ENCODE measurements at places on chromosomes 2 and 18.

- DNase-seq, result no peak
Measured at GRCh38 chr2:15584767-15585469, 6.8 kb upstream of the DDX1 start.

- no peak for DNase-seq
Measured at GRCh38 chr2:72129681-72130340, 17.9 kb downstream of the CYP26B1 start.

- DNase-seq, result no peak
Measured at GRCh38 chr2:195411219-195411687, 245.8 kb upstream of the SLC39A10 start.

GRCh38 chr18:5237723-5238370, 40.8 kb upstream of the AKAIN1 start:
- peak; percentile 81 for DNase-seq

DNA sequence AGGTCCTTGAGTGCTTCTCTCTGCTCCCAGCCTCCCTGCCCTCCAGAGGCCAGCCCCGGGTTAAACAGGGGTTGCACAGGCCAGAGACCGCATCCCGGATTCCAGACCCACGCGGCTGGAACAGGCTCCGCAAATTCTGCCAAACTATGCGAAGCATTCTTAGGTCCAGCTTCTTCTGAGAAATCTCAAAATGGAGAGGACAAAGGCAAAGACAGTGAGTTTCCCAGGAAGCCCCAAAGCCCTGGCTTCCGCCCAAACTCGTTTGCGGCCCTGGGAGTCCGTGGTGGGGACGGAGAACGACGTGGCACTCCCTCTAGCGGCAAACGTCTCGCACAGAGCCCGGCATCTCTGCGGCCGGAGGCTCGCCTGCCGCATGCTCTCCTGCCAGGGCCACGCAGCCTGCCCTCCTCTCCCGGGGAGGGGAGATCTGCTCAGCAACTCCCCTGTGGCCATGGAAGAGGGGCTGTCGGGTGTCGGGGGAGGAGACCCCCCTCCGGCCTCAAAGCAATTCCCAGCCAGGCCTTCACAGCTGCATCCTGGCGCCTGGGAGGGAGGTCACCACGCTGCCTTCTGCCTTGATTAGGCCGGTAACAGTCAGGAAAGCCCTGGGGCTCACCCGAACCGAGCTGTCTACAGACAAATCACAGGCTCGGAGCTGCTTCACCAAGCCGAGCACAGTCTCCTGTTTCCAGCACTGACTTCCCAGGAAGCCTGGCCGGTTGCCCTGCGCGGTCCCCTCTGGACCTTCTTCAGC, 33.4 kb upstream of the KLHL29 start:
- peak; percentile 32 for DNase-seq

- no peak for DNase-seq
Measured at GRCh38 chr18:12598181-12598930, 59.6 kb downstream of the SPIRE1 start.

GRCh38 chr2:231182513-231182899, 15.9 kb upstream of the ARMC9 start:
- DNase-seq, result no peak

DNA sequence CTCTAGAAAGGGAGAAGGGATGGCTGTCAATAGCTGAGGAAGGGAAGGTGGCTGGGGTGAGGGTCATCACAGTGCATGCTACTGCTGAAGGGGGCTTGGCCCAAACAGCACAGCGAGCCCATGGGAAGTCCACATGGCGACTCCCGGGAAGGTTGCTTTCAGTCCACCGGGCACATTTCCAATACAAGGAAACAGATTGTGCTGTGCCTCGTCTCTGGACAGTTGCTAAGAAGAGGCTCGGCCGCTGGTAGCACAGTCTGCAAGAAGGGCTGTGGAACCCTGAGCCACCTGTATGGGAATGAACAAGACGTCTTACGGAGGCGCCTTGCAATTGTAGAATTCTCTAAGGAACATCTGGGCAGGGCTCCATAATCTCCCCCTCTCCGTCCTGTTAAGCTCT, 123.1 kb downstream of the CELF4 start:
- DNase-seq, result no peak

DNA sequence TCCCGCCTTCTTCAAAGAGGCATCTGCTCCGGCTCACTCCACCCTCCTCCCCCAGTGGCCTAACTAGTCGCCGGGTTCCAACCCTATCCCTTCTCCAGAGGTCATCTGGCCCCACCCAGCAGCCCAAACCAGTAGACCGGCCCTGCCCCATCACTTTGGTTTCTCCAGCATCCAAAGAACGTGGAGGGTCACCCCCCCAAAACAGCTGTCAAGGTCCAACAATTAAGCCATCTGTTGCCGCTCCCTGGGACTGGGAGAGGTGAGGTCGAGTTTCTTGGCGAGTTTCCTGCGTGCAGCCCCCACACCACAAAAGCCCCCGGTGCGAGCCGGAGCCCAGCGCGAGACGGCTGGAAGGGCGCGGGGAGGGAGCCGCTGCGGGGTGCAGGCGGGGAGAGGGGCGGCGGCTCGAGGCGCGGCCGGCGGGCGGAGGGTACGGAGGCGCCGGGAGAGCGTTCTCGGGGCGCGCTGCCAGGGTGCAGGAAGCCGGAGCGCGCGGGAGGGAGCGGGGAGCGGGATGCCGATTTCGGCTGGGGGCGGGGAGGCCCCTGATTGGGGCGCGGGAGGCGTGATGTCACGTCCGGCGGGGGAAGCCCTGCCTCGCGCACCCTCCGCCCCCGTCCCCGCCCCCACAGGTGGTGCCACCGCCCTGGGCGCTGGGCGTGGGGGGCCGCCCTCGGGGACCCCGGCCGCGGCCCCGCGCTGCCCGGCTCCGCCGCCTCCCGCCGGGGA, 571 bp upstream of the GPC1 start:
- DNase-seq, result peak; percentile 85

- DNase-seq, result no peak
Measured at GRCh38 chr2:187577310-187577709, 23.1 kb upstream of the TFPI start.

- DNase-seq, result no peak
Measured at GRCh38 chr18:10085416-10085815, 171.6 kb downstream of the VAPA start.

GRCh38 chr18:31857526-31858106, 85.3 kb downstream of the TRAPPC8 start:
- DNase-seq, result no peak

- DNase-seq, result no peak
Measured at GRCh38 chr18:2589345-2590068, 18.1 kb downstream of the NDC80 start.

DNA sequence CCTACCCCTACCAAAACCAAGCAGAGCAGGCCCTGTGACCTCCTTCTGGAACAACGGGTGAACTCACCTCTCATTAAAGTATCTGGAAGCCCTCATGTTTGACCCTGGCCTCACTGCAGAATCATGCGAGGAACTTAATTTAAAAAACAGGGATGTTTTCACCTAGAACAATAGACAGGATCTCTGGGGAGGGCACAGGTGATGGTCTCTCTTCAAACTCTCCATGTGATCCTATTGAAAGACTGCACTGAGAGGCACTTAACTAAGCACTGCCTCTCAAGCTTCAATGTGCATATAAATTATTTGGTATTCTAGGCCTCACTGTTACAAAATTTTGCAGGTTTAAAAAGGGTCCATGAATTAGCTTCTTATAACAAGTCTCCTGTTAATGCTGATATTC, 7.5 kb downstream of the ZNF519 start:
- no peak for DNase-seq

DNA sequence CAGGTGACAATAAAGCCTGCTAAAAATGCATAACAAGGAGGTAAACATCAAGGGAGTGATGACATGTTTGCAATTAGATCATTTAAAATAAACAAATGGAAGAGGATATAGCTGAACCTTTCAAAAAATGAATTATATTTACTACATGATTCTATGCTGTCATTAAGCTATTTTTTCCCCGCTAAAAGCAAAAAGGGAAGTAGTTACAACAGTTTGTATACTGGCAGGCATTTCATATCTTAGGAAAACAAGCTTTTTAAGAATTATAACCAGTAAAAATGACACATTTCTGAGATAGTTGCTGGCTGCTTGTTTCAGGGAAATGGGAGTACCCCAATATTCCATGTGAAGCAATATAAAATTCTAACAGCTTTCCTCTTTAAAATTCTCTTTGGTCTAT, 89.1 kb upstream of the ITGB6 start:
- no peak for DNase-seq

- no peak for DNase-seq
Measured at GRCh38 chr18:58779529-58779928, 85.1 kb upstream of the ZNF532 start.

DNA sequence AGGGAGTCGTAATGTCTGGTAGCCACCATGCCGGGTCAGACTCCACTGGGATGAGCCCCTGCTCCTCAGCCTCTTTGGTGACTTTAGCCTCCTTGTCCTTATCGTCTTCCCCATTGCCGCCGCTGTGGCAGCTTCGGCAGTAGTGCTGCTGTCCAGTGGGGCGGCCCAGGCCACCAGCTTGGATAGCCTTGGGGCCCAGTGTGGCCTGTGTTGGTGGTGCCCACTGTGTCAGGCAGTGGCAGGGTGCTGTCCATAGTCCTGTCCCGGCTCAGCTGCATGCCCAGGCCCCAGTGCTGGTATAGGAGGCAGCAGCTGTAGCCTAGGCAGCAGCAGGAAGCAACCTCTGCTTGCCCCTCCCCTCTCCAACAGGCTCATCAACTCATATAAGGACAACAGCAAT, 197.1 kb upstream of the RAB12 start:
- no peak for DNase-seq

- DNase-seq, result no peak
Measured at GRCh38 chr2:165790466-165790865, 3.6 kb downstream of the GALNT3 start.

- DNase-seq, result no peak
Measured at GRCh38 chr2:134011936-134012586, 241.8 kb upstream of the MGAT5 start.

DNA sequence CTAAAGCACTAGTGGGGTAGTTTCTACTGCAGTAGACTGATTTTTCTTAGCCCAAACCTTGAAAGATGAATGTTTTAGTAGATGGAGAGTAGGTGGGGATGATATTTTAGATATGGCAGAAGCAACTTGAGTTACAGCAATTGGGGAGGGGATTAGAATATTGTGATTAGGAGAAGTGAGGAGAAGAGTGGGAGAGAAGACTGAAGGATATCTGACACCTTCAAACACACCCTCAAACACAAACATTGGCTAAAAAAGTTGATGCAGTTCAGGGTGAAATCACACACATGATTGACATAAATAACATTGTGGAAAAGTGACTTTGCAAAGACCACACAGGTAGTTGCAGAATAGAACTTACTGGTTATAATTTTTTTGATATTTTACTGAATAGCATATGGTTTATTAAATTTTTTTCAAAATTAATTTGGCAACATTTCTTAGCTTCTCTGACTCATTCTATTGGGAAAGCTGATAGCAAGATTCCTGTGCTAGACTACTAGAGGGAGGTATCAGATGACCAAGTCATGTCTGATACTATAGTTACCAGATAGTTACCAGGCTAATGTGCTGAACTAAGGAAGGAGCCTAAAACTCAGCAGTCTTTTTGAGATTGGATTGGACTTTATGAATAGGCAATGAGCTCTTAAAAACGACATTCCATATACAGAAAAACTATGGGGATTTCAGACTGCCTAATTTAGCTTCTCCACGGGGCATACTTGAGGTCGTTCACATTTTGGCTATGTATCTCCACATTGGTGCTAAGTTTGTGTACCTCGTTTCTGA, 73.0 kb downstream of the ACTR3 start:
- no peak for DNase-seq

DNA sequence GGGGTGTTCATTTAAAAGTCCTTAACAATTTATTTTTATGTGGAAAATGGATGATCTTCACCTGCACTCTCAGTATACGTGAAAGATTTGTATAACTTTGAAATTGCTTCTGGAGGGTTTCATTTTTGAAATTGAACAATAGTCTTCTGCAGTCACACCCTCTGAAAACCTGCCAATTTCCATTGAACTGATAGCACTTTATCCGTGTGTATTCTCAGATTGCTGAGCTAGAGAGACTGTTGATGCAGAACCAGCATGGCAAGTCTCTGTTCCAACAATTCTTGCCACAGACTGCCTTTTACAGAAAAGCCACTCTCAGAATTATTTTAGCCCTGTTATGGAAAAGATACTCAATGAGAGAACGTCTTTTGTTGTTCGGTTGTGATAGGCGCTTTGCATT, 6.6 kb upstream of the GULP1 start:
- DNase-seq, result no peak

- no peak for DNase-seq
Measured at GRCh38 chr2:71129114-71129901, 721 bp downstream of the MCEE start.

GRCh38 chr2:165056564-165056963, 101.2 kb upstream of the SLC38A11 start:
- DNase-seq, result no peak

GRCh38 chr18:8785261-8785660, 79.9 kb downstream of the MTCL1 start:
- no peak for DNase-seq

DNA sequence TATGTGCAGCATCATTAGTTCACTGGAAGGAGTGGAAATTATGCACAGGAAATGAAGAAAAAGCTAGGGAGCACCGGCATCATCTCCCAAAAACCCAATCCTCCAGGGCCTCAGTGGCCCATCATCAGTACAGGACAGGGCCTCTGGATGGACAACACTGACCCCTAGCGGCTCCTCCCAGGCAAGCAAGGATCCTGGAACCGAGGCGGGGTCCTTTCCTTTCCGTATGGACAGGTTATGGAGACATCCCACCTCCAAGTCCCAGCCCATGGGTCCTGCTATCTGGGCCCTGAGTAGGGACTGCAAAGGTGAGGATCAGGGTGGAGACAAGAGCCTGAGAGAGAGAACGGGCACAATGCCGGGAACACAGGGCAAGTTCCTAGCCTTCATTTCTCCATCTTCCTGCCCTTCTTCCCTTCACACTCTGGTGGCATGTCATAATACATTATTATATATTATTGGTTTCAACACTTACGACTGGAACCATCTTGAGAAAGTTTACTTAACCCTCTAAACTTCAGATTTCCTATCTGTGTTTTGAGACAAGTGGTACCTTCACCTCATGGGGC, 68.2 kb downstream of the ZNF516 start:
- no peak for DNase-seq

- no peak for DNase-seq
Measured at GRCh38 chr2:219744066-219744465, 116.6 kb downstream of the SLC4A3 start.

- no peak for DNase-seq
Measured at GRCh38 chr2:23706613-23707078, 220.3 kb downstream of the ATAD2B start.

- DNase-seq, result peak; percentile 29
Measured at GRCh38 chr2:235135990-235136561, 184.3 kb downstream of the SH3BP4 start.
